ENCODE measurements at places on chromosomes 3 and 15.

- DNase-seq, result no peak
Observed at GRCh38 chr3:1330107-1330506, 237.3 kb downstream of the CNTN6 start.

GRCh38 chr3:14758297-14758696 lies 60.5 kb upstream of the FGD5 start:
- no peak for DNase-seq

DNA sequence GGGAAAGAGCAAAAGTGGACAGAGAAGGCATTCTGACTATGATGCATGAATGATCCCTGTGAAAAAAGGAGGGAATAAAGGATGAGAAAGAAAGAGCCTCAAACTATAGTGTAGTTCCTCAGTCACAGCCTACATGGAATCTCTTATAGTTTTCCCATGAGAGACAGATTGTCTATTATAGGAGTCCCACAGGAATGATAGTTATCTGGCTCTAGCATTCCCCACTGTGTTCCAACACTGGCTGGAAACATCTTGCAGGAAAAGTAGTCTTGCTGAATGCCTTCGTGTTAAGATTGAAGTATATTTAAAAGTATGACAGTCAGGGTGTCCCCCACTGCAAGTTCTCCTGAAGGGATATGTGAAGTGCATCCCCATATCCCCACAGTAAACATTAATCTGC lies 641.5 kb upstream of the NECTIN3 start:
- no peak for DNase-seq

GRCh38 chr3:18389108-18389733 lies 35.9 kb downstream of the SATB1 start:
- peak; percentile 47 for DNase-seq

DNA sequence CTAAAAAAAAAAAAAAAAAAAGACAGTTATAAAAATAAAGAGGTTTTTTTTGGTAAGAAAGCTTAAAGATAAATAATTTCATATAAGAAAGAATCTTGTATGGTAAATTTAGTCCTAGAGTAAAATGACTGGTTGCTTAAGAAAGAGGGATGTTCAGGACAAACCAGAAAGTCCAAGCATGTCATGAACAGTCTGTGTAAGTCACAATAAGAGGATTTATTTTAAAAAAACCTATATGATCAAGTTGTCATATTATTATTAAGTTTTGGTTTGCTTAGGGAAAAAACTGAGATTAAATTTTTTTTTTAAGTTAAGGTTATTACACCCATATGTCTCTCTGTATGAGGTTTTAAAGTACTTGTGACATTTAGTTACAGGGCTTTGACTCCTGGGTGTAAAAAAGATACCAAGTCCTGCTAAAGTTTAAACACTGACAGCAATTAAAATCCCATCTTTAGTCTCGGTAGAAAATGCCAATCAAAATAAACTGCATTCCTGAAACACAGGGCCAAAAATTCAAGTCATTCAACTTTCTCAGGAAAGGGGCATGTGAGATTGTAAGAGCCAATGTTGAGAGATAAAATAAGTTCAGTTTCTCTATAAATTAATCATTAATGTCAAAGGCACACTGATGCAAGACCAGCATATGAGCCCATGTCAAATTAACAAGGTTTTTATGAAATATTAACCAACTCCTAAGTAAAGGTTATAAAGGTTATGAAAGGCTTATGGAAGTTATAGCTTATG lies 8.5 kb upstream of the BDH1 start:
- no peak for DNase-seq

DNA sequence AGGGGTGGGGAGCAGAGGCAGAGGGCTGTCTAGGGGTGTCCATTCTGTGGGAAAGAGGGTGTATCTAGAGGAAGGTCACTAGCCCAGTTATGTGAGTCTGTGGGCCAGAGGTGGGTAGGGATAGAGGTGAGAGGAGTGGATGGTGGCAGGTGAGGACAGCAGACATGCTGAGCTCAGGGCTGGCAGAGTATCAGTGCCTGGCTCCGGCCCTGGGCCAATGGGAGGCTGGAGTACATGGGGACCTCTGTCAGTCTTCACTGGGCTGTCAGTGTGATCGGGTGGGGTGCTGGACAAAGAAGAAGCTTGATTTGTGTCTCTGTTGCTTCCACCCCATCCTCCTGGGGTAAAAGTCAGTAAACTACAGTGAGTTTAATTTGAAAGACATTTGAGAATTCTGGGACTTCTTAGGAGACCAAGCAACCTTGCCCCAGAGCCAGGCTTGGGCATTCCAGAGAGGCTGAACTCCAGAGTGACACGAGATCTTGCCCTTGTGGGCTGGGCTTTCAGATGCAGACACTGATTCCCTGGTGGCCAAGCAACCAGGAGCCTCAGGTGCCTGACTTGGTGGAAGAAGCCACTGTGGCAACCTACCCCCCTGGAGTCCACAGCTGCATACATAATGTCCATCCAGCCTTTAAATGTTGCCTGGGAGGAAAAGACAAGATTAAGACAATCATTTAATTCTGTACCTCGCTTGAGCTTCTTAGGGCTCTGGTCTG lies 60.7 kb downstream of the EXOG start:
- DNase-seq, result no peak

GRCh38 chr3:146221276-146221675 lies 29.6 kb downstream of the PLSCR4 start:
- no peak for DNase-seq

DNA sequence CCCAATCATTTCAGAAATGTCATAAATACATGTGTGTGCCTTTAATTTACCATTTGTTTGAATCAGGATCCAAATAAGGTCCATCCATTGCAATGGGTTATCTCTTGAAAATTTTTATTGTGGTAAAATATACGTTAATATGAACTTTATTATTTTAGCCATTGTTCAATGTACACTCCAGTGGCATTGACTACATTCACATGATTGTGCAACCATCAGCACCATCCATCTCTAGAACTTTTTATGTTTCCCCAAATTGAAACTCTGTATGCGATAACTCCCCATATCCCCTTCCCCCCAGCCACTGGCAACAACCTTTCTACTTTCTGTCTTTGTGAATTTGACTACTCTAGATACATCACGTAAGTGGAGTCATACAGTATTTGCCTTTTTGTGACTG lies 12.0 kb downstream of the CRTAP start:
- no peak for DNase-seq

GRCh38 chr3:135226057-135226456 lies 431.0 kb downstream of the EPHB1 start:
- DNase-seq, result no peak

GRCh38 chr3:58609990-58610389 lies 32.8 kb upstream of the FAM107A start:
- DNase-seq, result no peak

DNA sequence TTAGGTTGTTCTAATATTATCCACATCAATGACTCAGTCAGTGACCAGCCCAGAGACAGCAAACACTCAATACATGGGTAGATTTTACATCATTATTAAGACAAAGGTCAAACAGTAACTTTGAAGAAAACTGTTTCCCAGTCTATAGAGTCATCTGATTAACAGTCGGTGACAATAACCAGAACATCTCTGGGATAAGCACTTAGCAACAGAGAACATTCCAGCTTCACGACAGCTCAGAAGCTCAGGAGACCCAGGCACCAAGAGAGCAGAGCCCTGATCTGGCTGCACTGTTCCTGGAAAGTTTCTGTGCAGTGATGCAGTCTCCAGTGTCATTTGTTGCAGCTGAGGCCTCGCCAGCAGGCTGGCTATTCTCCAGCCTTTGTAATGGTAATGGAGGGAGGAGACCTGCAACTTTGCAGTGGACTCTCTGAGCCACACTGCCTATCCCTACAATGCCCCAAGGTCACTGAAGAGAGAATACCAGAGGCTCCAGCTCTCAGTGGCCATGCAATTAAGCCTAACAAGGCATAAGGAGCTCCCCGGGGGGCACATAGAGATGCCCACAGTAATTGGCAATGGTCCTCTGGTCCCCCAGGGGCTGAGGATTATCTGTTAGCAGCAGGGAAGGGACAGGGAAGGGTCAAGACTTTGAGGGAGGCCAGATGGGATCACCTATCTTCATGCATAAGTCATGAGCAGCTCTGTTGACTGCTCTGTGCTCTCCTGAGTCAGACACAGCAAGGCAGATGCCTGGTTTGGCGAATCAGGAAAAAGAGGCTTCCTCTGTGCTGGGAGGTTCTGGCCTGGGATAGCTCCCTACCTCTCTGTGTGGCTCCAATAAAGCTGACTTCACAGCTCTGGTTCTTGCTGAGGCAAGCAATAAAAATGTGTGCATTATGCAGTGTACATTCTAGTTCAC lies 163.6 kb downstream of the CTNNB1 start:
- DNase-seq, result peak; percentile 89

DNA sequence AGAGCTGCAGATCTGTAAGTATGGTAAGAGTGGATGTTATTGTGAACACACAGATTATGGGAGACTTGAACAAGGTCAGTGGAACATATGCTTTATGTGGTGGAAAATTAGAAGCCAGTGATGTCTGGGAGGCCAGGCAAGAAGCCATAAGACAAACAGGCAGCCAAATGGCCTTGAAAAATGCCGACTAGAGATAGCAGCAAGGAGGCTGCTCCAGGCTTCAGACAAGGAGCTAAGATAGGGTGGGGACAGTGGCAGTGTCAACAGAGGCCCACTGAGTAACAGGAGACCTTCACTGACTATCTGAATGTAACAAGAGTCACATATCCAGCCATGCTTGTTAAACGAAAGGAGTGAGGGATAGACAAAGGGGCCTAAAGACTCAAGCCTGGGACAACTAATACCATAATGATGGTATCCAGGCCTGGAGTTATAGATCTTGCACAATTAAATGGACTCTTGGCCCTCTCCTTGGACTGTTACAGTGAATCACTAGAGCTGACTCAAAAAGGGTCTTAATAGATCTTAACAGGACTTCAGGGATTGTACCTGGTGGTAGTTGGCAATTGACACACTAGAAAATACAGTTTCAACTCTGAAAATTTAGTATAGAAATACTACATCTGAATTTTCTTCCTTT lies 50.6 kb downstream of the CFAP20DC start:
- DNase-seq, result no peak

GRCh38 chr15:81211376-81211775 lies 14.7 kb downstream of the IL16 start:
- no peak for DNase-seq

DNA sequence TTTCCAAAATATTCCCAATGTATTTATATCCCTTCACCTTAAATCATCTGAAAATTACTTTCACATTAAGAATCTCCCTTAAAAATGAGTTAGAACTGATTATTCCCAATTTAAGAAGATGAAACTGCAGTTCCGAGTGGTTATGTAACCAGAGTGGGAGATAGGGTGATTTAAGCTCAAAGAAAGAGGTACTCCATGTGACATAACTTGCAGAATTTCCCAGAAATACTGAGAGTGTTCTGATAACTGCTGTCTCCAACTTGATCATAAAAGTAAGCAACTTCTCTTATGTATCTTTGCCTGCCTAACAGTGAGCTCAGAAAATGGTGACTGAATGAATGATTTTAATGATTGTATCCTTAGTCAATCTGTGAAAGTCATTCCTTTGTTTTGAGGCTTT lies 32.3 kb downstream of the ARRDC4 start:
- DNase-seq, result no peak

DNA sequence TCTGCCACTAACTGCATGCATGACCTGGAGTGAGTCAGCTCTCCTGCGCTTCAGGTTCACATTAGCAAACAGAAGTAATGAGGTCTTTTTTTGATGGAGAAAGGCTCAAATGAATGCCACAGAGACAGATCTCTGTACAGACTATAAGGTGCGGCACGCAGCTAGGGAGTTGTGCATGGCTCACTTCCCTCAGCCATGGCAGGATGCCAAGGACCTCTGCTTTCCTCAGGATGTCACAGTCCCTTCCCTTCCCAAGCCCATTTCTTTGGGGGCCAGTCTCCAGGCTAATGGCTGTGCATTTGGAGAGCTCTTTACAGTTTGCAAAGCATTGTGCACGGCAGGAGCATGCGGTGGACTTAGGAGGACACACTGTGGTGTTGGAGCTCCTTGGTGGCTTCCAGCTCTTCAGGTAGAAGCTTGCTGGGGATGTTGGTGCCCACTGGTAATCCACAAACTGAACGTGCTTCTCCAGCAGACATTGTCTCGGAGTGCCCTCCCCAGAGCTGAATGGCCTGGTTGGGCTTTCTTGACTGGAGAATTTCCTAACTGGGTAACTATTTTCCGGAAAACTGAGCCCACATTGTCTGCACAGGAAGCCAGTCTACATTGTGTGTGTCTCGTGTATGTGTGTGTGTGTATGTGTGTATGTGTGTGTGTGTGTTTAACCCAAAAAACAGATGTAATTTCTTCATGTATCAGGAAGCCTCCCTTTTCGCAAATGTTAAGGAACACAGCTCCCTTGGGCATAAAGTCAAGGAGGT lies 172.5 kb upstream of the TLE3 start:
- DNase-seq, result no peak

- DNase-seq, result no peak
Observed at GRCh38 chr15:81265256-81265943, 58.5 kb downstream of the STARD5 start.

- DNase-seq, result peak; percentile 51
Observed at GRCh38 chr3:52240886-52241370, 2.0 kb upstream of the TWF2 start.

DNA sequence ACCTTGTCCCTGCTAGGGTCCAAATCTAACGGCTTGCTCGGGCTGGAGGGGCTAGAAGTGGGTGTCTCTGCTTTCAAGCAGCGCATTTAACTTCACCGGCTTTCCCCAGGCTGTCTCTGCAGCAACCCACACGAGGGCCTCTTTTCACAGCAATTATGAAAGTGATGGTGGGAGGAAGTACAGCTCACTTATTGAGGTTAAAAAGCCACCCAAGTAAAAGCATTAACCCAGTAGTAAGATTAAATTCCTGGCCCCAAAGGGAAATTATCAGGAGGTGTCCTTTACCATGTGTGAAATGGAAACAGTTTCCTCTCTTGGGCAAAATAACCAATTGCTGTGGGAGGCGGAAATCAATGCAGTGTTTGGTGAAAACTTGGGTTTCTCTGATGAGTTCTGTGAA lies 41.1 kb downstream of the NGRN start:
- DNase-seq, result no peak

GRCh38 chr15:68256675-68257450 lies 20.7 kb upstream of the FEM1B start:
- DNase-seq, result peak; percentile 88

- DNase-seq, result no peak
Observed at GRCh38 chr3:11415099-11415498, 142.9 kb downstream of the ATG7 start.

- no peak for DNase-seq
Observed at GRCh38 chr3:104245261-104245660, 1121.4 kb upstream of the ALCAM start.

DNA sequence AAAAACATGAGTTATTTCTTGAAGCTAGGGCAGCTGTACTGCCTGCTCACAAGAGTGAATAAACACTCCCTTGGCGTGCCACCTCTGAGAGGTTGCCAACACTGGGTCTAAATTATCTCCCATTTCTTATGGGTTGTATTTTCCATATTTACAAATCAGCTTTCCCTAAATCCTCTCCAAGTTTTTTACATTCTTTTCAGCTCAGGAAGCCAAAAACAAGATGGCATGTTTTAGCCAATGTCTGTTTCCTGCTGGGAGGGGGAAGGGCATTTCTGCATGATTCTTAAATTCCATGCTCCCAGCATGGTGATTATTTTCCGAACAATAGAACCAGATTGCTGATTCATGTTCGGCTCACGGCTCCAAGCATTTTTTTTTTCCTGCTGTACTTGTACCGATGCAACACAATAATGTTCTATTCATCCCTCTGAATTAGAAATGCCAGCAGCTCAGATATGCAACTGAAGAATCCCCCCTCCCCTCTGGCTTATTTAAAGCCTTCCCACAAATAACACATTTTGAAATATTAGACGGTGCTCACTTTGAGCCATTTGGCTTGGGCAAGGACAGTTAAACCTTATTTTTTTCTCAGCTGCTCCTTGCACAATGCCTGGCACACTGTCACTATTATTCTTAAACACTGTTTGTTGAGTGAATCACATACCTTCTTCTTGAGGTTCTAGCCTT lies 252.5 kb downstream of the THRB start:
- DNase-seq, result peak; percentile 79

GRCh38 chr3:177944228-177944661 lies 592.0 kb upstream of the KCNMB2 start:
- no peak for DNase-seq

Measured in NCI-H146 (cell line).